DMS79 (cell line): ENCODE measurements at places on chromosomes 11 and 22.

DNA sequence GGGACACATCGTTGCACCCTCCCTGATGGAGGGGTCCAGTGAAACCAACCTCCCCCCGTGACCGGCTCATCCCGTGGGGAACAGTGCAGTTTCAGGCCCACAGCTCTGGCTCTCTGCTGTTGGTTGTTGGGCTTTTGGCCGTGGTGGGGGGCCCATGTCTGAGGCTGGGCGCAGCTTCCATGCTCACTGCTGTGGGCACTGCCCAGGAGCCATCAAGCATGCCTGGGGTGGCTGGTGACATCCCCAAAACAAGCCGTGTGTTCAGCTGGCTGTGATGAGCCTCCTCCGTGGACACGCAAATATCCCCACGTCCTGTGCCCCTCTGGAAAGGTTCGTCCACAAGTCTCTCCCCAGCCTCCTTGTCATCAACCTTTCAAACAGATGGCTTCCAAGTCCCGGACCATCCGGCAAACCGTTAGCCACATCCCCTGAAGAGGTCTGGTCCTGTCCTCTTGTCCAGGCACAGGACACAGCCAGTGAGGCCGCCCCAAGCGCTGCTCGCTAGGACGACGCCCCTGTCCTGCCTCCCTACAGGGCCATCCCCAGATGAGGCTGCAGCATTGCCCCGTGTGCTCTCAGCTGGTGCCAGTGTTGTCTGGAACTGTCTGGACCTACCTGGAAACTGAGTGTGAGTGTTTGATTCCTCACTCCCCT lies 29.4 kb upstream of the BRSK2 start:
- no peak for DNase-seq

DNA sequence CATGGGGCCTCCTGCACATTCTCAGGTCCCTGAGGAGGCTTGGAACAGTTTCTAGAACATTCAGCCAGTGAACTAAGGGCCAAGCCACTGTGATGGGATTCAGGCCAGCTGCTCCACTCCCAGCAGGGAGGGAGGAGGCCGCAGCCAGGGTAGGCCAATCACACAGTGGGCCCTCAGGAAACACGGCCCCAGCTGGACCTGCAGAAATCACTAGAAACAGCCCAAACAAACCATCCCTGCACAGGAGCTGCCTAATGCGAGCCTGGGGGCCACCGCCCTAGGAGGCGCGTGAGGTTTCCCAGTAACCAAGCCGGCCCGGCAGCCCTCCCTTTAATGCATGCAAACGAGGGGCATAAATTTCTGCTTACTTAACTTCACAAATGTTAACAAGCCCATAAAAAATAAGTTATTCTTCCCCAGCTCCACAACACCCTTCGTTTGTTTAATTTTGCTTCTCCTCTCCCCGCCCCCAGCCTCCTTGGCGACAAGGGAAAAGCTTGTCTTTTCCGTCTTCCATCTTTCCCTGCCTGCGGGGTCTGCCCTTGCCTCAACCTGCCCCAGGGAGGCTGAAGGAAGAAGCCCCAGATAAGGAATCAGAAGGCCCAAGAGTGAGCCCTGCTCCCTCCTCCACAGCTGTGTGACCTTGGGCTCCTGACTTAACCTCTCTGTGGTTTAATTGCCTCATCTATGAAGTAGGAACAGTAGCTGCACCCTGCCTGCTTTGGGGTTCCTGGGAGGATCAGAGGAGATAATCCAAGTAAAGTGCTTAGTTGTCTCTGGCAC lies 25.7 kb downstream of the ELFN2 start:
- no peak for DNase-seq

DNA sequence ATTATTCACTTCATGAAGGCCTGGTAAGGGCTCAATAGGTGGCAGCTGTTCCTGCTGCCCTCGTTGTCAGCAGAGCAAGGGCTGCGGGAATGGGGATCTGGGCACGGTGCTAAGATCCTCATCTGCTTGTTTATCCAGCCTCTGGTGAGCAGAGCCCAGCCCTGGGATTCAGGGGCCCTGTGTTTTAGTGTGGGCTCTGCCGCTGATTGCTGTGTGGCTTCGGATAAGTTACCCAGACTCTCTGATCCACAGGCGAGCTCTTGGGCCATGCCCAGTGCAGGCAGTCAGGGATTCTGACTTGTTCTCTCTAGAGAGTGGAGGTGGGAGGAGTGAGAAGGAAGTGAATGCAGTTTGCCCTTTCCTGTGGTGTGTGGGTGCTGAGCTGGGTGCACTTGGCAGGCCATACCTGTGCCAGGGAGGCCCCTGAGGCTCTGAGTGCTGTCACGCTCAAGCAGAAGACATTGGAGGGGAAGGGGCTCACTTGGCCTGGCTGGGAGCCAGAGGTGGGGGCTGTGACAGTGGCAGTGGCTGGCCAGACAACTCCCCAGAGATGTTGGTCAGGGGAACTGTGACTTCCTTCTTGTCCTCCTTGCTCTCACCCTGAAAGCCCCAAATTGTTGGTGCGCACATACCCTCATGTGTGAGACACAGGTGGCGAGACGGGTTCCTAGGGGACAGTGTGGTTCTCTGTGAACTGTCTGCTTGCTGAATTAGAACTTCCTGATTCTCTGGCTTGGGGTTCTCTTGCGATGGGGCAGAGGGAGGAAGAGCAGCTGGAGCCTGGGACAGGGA lies 43.7 kb downstream of the CD82 start:
- DNase-seq = no peak

GRCh38 chr11:70660059-70660888 lies 261.9 kb downstream of the CTTN start:
- DNase-seq = no peak

- DNase-seq = no peak
These were observed 3.9 kb upstream of the NUP50 start for GRCh38 chr22:45159652-45160462.

DNA sequence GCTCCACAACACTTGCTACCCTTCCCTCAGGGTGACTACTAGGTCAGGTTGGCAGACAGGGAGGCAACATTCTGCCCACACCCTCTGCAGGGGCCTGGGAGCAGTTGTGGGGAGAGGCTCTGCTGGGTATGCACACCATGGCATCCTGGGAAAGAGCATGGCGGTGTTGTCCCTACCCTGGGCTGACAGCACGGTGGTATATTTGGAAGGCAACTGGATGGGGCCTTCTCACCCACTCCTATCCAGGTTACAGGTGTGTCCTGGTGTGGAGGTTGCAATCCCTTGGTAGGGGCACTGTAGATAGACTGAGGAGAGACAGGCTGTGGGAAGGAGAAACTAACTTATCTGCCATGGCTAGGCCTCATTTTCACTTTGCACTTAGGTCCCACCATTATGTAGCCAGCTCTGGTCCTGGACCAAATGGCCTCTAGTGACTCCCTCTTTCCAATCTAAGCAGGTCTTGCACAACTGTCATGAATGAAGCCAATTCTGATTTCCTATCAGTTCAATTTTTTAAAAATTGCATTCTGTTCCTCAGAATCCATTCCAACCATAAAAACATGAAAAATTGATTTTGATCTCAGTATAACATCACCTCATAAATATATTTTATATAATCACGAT lies 54.0 kb upstream of the CD44 start:
- no peak for DNase-seq

DNA sequence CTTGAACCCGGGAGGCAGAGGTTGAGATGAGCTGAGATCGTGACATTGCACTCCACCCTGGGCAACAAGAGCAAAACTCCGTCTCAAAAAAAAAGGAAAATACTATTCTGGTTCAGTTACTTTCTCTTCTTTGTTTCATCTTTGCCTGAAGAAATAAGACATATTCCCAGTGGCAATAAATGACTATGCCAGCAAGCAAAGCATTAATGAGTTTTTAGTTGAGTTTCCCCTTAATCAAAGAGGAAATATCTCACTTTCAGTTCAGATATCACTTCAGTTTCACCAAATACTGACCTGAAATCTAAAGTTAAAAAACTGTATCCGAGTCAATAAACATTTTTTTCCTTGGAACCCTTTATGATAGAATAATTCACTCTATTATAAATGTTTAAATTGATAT lies 10.4 kb downstream of the PISD start:
- DNase-seq = no peak

- peak; percentile 79 for DNase-seq
These were observed 16.9 kb downstream of the CTNND1 start for GRCh38 chr11:57778318-57779037.

DNA sequence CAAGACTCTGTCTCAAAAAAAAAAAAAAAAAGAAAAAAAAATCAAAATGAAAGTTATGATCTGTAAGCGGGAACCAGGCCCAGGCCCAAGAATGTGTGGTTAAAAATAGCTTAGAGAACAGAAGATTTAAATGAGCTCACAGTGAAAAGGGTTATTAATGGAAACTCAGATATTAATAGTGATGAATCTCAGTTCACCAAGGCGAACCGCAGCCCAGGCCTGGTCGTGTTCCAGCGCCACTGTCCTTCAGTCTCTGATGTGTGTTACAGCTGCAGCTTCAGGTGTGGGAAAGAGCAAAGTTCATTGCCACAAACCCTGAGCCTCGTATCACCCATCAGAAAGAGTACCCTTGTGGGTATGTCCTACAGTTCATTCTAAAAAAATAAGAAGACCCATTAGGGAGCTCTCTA lies 107.1 kb downstream of the GAB2 start:
- no peak for DNase-seq

DNA sequence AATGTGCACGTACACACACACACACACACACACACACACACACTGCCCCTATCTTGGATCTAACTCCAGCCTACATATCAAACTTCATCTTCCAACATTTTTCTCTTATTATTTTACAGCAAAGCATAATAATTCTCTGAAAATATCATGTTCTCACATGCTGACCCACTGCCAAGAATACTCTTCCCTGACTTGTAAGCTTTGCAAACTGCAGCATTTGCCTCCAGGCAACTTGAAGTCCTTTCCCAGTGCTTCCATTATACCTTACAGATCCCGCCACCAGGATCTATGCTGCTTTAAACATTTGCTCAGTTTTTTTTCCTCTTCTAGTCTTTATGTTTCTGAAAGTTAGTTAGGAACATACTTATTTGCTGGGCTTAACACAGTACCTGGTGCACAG lies 483.3 kb upstream of the ARHGAP42 start:
- no peak for DNase-seq

DNA sequence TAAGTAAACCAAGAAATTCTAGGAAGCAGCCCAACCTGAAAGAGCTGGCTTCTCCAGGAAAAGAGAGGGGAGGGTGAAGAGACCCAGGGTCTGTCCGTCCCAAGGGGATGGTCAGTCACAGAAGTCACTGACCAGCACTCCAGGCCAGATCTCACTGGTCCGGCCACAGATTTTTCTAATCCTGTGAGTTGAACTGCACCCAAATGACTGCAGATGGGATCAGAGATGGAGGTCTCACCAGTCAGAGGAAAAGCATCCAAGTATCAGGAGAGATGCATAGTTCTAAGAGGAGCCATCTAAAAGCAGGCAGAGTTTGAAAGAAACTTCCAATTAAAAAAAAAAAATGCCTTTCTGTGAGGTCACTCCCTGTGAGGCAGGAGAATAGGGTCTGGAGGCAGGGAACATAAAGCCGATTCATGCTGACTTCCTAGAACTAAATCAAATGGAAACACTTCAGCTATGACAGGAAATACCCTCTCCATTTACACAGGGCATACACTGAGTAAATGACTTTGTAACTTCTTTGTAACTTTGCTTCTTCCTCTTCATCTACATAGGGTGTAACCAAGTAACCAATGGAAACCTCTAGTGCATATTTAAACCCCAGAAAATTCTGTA lies 144.5 kb downstream of the CCDC34 start:
- DNase-seq = no peak
